ENCODE measurements at places on chromosomes 3 and 15.

DNA sequence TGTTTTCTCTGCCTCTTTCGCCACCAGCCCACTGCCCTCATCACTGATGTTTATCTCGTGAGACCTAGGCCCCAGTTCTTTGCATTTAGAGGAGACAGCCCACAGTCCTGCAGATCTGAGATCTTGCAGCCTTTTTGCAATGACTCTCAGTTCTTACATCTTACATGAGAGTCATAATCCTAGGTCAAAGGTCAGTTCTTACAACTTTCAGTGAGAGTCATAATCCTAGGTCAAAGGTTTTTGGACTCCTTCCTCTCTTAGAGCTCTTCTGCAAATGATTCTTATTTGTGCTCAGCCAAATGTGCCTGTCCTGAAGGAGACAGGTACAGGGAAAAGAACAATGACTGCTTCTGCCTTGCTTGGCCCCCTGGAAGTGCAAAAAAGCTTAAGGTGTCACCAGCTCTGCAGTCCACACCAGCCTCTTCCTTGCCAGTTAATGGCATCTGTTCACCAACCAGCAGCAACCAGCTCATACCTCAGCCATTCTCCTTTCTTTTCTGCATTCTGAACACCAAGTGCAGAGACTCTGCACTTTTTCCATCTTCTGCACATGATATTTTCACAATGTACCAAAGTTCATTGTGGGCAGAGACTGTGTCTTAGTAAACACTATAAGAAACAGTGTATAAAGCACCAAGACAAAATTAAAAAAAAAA, 67.1 kb downstream of the ABHD5 start:
- no peak for DNase-seq

DNA sequence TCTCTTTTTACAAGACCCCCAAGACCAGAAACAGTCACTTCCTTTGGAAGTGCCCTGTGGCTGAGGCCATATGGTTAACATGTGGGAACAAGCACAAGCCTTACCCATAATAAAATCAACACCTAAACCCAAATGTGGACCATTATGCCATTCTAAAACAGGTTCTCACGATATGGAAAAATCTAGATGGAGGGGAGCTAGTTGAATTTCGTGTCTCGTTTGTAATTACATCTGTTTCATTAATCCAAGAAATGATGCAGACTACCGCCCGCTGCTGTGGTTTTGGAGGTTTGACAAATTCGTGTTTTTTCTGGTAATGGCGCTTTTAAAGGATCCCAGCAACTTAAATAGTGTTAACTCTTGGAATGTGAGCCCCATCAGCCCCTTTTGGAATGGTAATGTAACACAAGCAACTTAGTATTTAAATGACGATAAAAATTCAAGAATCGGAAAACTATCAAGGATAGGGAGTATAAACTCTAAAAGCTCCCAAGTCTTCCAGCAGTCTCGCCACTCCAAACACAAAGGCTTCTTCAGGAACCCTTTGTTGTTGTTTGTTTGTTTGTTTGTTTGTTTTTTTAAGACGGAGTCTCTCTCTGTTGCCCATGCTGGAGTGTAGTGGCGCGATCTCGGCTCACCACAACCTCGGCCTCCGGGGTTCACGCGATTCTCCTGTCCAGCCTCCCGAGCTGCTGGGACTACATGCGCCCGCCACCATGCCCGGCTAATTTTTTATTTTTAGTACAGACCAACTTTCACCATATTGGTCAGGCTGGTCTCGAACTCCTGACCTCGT, 1.1 kb downstream of the CNBP start:
- DNase-seq: no peak

DNA sequence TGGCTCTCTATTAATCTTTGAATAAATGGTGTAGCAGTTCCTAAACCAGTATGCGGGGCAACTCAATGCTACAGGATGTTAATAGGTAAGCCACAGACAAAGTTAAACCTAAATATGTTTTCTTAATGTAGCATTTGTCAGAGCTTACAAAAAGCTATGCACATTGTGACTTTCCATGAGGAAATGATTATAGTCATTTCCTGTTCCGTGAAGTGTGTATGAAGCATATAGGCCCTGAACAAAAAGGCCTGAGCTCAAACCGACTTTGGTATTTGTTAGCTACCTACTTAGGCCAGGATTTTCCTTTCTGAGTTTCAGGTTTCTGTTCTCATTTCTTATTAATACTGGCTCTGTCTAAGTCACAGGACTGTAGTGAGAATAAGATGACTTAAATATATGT, 14.2 kb downstream of the ZNF80 start:
- DNase-seq: no peak

DNA sequence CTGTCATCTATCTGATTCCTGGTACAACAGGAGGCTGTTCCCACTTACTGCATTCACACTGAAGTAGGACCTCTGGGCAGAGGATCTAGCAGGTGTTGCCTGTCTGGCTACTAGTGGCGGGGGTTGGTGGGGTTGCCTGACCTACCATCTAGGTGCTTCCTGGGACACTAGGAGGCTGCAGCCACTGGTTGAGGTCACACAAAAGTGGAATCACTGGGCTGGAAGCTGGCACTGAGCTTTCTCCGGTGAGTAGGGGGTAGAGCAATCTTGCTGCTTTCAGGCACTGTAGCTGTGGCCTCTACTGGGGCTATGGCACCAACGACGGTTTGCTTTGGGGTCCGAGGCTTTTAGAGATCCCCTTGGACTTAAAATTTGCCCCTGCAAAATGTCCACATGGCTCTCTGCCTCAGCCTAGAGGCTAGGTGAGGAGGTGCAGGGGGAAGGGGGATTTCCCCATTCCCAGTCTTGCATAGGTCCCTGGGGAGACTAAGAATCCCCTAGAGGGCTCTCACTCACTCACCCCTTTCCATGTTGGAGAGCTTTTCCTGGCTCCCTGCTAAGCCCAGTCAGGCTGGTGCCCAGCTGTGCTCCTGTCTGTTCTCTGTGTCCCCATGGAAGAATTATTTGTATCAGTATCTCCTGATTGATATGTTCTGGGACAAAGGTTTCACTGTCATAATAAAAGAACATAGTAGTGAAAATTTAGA, 397.7 kb upstream of the EPHA6 start:
- no peak for DNase-seq

DNA sequence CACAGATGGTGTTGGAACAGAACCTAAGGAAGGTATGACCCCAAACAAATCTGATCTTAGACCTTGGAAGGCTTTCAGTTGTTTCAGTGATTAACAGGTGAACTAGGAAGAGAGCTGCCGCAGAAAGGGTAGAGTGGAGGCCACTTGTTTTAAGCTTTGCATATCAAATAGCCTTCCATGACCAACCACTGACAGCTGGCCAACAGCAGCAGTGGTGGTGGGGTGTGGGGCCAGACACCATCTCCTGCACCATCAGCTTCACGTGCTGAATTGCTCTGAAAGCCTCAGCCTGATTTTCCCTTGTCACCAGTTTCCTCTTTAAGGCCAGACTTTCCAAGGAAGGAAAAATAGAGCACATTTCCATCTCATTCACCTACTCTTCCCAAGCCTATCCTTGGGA, 16.6 kb upstream of the OSBPL11 start:
- no peak for DNase-seq

DNA sequence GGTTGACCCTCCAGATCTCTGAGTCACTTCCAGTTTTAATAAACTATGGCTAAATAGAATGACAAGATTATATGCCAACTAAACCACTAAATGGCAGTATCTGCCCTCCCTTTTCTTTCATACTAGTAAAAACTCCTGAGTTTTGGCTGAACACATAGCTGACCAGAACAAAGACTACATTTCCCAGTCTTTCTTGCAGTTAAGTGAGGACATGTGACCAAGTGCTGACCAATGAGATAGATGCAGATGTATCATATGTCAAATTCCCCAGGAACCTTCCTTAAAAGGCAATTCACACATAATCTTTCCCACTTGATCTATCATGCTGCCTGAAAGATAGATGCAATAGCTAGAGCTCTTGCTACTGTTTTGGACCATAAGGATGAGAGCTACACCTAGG, 191.3 kb downstream of the SHOX2 start:
- DNase-seq: no peak

GRCh38 chr15:29071232-29071881, 185.6 kb downstream of the APBA2 start:
- DNase-seq: no peak

DNA sequence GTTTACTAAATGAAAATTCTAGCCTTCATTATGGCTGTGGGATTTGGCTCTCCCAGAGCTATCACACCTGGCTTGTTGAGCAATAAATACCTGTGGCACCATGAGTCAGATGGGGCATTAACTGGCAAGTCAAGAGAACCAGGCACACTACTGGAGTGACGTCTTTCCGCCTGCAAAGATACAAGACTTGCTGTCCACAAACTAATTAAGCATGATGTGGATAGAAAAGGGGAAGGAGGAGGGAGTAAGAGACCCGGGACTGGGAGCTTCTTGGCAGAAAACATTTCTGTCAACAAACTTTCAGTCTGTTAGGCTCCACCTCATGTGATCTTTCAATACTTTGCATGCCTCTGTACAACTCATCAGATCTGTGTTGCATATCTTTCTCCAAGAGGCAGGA, 56.5 kb downstream of the CLDN1 start:
- DNase-seq: no peak

DNA sequence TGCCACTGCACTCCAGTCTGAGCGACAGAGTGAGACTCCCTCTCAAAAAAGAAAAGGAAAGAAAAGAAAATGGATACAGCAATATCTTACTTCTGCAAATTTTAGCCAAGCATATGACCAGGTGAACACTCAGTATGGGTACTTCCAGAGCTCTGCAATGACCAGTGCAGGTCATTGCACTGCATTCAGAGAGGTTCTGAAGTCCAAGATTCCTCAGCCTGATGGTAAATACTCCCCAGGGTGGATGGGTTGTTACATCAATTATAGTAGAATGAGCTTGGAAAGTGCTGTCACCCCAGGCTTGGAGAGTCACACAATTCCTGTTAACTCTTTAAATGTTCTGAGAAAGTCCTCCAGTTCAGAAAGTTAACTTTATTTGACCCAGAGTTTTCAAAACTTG, 103.7 kb downstream of the RPLP1 start:
- no peak for DNase-seq

- DNase-seq: no peak
Measured at GRCh38 chr3:153595186-153595815, 433.3 kb downstream of the RAP2B start.

DNA sequence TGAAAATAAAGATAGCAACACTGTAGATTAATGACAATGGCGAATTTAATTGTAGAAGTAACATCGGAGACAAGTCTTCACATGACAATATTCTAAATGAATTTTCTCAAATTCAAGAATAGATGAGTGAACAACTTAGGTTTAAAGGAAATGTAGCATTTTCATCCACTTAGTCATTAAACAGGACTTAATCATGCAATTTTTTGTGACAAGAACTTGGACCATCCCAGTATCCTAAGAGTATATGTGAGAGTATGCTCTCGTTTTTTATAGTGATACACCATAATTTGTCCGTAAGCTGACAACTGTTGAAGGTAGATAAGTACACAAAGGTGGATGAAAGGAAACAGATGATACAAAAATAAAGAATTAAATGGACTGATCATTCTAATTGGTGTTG, 81.5 kb downstream of the DLG1 start:
- no peak for DNase-seq

- DNase-seq: no peak
Measured at GRCh38 chr3:30954426-30954825, 60.0 kb upstream of the GADL1 start.

DNA sequence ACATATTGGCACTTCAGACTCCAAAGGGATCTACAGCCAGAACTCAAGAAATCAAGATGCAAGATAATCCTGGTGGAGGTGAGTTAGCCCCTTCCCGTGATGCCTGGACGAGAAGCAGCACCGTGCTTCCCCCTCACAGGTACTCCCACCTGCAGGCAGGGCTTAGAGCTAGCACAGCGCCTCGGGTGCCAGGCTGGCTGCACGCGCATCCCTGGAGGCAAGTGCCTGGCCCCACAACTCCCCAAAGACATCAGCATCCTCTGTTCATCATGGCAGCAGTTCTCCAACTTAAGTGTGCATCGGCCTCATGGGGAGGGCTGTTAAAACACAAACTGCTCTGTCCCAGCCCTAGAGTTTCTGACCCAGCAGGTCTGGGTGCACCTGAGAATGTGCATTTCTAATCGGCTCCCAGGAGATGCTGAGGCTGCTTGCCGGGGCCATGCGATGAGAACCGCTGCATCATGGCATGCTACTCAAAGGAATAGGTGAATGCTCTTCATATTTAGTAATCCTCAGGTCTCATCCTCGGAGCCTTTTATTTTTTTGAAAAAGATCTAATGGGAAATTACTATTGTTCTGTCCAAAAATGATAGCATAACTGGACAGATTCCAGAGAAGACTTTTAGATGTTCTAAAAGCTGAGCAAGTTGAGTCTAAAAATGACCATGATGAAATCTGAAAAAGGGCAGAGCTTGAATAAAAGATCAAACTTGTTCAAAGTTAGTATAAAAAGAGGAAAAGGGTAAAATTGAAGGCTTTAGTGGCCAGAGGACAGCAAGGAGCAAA, 244.2 kb downstream of the ADAMTS17 start:
- no peak for DNase-seq

GRCh38 chr15:52283281-52283680, 12.3 kb downstream of the MYO5C start:
- DNase-seq: no peak

GRCh38 chr3:109927161-109927560, 589.8 kb upstream of the DPPA4 start:
- peak; percentile 0 for DNase-seq

GRCh38 chr3:31942446-31942845, 38.6 kb downstream of the OSBPL10 start:
- no peak for DNase-seq

- no peak for DNase-seq
Measured at GRCh38 chr15:26179906-26180305, 316.8 kb upstream of the ATP10A start.

- no peak for DNase-seq
Measured at GRCh38 chr15:79897701-79898113, 893 bp upstream of the MTHFS start.

DNA sequence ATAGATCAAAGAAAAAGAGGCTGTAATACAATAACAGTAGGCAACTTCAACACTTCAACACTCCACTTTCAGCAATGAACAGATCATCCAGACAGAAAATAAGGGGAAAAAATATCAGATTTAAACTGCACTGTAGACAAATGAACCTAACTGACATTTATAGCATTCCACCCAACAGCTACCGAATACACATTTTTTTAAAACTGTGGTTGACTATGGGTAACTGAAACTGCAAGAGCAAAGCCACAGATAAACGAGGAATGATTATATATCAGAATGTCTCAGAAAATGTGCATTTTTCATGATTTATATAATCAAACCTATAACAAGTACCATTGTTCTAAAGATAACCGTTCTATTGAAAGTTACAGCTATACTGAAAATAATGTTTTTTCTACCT, 514.9 kb upstream of the DPPA4 start:
- no peak for DNase-seq

- no peak for DNase-seq
Measured at GRCh38 chr3:67593761-67594234, 60.6 kb downstream of the SUCLG2 start.

DNA sequence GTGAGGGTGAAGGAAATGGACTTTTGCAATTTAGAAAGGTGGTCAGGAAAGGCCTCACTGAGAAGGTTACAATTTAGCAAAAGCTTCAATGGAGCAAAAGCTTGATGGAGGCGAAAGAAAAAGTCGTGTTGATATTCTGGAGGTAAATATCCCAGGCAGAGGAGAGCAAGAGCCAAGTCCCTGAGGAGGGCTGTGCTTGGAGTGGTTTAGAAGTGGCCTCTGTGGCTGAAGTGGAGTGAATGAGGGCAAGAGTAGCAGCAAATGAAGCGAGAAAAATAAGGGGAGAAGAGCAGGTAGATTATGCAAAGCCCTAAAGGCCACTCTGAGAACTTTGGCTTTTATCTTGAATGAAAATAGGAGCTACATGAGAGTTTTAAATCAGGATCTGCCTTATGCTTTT, 54.1 kb downstream of the GUCA1C start:
- DNase-seq: no peak

GRCh38 chr15:27545494-27546255, 553.4 kb downstream of the OCA2 start:
- DNase-seq: no peak
